ENCODE measurements at places on chromosomes 12 and 14.

- DNase-seq, result no peak
Measured at GRCh38 chr14:96804895-96805294, 7.7 kb downstream of the VRK1 start.

DNA sequence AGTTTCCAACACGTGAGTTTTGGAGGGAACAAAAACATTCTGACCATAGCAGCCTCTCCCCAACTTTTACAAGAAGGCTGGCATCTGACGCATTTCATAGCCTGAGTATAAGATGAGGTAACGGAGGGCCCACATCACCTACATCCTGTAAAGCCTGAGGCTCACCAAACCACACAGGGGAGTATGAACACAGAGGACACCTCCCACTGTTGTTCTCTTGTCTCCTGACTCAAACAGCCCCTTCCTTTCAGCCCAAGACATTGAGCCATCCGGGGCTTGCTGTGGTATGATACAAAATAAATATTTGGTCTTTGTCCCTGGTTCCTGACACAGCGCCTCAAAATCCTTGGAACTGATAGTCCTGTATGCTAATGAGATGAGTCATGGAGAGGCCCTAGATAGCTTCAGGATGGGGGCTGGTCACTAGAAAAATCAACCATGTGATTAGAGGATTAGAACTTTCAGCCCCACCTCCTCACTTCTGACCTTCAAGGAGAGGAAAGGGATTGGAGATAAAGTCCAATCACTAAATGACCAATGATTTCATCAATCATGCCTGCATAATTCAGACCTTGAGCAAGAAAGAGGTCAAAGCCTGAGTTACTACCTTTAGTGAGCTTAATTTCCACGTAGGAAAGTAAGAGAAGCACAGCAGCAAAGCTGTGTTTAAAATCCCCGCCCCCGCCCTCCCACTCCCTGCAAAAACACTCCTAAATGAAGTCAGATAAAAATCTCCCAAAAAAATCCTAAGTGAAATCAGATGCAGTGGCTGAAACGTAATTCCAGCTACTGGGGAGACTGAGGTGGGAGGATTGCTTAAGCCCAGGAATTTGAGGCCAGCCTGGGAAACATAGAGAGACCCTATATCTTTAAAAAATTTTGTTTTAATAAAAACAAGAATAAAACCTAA lies 236.4 kb downstream of the PCNX1 start:
- peak; percentile 32 for DNase-seq

- DNase-seq, result peak; percentile 49
Measured at GRCh38 chr14:60514741-60515491, 6.0 kb downstream of the SIX6 start.

- no peak for DNase-seq
Measured at GRCh38 chr12:109165599-109165998, 49.2 kb downstream of the ACACB start.

DNA sequence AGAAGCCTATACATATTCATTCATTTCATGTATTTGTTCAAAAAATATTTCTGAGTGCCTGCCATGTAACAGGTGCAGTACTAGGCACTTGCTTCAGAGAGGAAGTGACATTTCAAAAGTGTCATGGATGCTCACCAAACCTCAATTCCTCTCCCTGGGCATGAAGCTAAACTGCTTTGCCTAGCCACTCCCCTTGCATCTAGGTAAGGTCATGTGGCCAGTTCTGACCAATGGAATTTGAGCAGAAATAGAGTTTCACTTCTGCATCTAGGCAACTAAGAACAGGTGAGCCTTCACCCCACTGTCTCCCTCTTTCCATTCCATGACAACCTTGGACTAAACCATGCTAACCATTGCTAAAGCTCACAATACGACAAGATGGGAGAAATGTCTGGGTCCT lies 27.6 kb downstream of the TC2N start:
- DNase-seq, result no peak

DNA sequence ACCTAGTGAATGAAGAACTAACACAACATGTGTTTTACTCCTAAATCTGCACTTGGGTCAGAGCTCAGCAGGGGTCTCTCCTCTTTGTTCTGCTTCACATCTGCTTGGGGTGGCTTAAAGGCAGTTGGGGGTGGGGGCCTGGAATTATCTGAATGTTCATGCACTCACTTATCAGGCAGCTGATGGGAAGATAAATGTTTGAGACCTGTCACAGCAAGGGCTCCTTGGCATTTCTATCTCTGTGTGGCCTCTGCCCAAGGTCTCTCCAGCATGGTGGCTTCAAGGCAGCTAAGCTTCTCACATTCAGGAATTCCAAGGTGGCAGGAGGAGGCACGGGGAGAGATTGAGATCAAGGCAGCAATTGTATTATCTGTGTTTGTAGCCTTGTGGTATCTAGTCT lies 6.4 kb upstream of the HMGA2 start:
- DNase-seq, result no peak

All from stimulated activated CD4-positive, alpha-beta T cell treated with anti-CD3 and anti-CD28 coated beads, Interleukin-2, amount 100 ng/mL, for 24 hours (primary cell).